Fibroblast of lung (primary cell): ENCODE measurements at places on chromosomes 11 and 22. TPM values are rescaled to one million over a fixed set of nuclear protein-coding genes. Genes with fewer than 3 reads are reported as not detected.

- no peak overlapping the region for H3K27ac ChIP-seq
- no peak overlapping the region for H3K4me3 ChIP-seq
- H3K4me1 ChIP-seq: no peaks in the 10 kb centered on the region
- H3K36me3 ChIP-seq: no peaks in the 10 kb centered on the region
- DNase-seq: no peak
Observed at GRCh38 chr11:129451524-129451923, 75.9 kb downstream of the BARX2 start.

DNA sequence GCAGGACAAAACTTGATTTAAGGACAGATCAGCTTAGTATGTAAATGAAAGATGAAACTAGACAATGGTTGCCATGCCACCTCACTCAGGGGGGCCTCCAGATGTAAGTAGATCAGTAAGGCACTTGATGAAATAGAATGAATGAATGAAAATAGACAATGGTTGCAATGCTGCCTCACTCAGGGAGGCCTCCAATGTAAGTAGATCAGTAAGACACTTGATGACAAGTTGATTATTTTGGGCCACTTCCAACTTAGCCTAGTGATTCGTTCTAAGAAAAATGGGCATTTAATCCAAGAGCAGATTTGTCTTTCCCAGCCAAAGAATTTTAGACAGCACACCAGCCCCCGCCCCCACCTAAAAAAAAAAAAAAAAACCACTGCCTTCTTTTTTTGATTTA lies 19.2 kb upstream of the SLC5A12 start:
- no peaks in the 10 kb centered on the region for H3K4me1 ChIP-seq
- no peaks in the 10 kb centered on the region for H3K27me3 ChIP-seq
- DNase-seq: peak; percentile 55
- H3K4me3 ChIP-seq: no peak overlapping the region
- H3K27ac ChIP-seq: no peak overlapping the region

- no peaks in the 10 kb centered on the region for H3K36me3 ChIP-seq
- peaks cover 14% of the 10 kb centered on the region for H3K4me1 ChIP-seq
- no peak for DNase-seq
- H3K4me3 ChIP-seq: peak overlapping the region; percentile 95
- no peaks in the 10 kb centered on the region for H3K27me3 ChIP-seq
Observed at GRCh38 chr11:63839508-63840355, 822 bp downstream of the MARK2 start.

GRCh38 chr11:120091701-120092100 lies 46.2 kb downstream of the TRIM29 start:
- H3K27ac ChIP-seq: no peak overlapping the region
- no peaks in the 10 kb centered on the region for H3K4me1 ChIP-seq
- no peaks in the 10 kb centered on the region for H3K36me3 ChIP-seq

DNA sequence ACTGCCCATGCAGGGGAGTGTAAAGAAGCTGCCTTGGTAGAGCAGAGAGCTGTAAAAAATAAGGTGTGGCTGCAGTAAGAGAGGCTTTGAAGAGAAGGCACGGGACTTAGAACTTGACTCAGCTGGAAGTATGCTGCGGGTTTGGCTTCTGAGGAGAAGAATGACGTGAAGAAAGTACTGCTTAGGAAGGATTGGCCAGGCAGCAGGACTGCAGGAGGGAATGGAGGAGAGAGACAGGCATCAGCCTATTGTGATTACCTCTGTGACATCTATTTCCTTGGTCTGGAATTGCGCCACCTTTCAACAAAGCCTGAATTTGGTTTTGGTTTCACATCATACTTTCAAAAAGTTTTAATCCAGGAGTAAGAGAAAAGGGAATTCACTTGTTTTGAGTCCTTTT lies 22.5 kb downstream of the PRRG4 start:
- H3K27me3 ChIP-seq: no peaks in the 10 kb centered on the region
- no peak overlapping the region for H3K27ac ChIP-seq
- no peaks in the 10 kb centered on the region for H3K4me1 ChIP-seq
- H3K4me3 ChIP-seq: no peak overlapping the region
- no peaks in the 10 kb centered on the region for H3K36me3 ChIP-seq
- DNase-seq: peak; percentile 72

Gene FOXRED2
- total RNA-seq: 3.3 and 8.7 TPM in 2 replicates

DNA sequence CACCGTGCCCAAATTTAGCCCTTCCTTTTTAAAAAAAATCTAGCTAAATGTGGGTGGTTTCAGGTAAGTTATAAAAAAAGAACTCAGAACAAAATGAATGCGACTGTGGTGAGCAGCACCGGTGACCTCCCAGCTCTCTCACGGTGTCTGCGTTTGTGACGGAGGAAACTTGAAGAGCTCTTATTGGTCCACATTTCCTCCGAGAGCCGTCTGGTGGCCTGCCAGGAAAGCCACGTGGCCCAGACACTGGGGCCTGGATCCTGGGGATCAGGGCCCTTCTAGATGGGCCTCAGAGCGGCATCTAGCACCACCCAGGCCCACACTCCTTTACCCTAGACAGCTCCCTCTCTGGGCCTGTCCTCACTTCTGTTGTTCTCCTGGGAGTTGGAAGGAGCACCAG lies 39.5 kb downstream of the B3GAT1 start:
- H3K4me1 ChIP-seq: no peaks in the 10 kb centered on the region
- H3K27me3 ChIP-seq: no peaks in the 10 kb centered on the region
- no peaks in the 10 kb centered on the region for H3K36me3 ChIP-seq
- no peak overlapping the region for H3K27ac ChIP-seq

GRCh38 chr11:35933320-35933871 lies 10.5 kb upstream of the LDLRAD3 start:
- H3K4me3 ChIP-seq: no peak overlapping the region
- H3K27ac ChIP-seq: no peak overlapping the region
- peaks cover 3% of the 10 kb centered on the region for H3K4me1 ChIP-seq
- no peaks in the 10 kb centered on the region for H3K36me3 ChIP-seq

DNA sequence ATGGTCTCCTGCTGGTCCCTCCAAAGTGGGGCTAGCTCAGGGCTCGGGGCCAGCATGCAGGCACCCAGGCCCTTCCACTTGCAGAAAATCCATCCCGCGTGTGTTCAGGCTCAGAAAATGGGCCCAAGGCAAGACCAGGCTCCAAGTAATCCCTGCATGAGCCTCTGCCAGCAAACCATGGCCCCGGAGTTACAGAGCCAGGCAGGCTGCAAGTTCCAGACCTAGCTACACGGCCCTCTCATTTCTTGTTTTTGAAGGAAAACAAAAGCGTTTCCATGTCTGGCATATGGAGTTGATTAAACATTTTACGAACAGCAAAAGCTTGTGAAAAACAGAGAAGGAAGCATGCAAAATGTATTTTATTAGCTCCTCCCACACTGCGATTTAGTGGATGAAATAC lies 29.7 kb downstream of the KIAA0930 start:
- peak overlapping the region; percentile 57 for H3K4me3 ChIP-seq
- DNase-seq: no peak
- peaks cover 2% of the 10 kb centered on the region for H3K36me3 ChIP-seq

DNA sequence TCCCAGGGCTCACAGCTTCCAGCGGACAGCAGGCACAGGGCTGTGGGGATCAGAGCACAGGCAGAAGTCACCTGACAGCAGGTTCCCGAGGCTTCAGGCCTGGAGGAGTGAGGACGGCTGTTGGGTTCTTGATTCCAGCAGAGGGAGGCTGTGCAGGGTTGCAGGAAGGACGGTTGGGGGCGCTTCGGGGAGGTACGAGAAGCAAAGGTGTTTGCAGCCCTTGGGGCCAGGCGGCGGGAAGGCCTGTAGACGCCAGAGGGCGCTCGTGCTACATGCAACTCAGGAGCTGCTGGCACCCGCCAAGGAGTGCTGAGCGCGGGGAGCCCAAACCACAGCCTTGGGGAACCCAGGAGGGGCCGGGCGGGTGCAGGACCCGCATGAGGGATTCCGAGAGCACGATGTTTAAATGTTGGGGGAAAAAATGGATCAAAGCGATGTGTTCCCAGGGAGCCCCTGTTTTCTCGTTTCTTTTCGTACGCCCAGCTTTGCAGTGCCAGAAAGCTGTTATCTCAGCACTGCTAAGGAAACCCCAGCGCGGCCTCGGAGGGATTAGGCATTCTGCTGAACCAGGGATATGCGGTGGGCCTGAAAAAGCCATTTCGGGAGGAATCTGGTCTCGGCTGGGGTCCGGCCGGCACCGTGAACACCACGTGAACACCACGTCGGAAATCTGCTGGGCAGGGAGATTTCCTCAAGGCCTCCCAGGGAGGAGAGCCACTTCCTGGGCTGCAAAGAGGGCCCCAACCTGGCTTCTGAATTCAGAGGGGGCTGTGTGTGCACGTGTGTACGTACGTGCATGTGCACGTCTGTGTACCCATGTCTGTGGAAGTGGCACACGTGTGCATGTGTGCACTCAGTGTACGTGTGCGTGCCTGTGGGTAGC lies 88.1 kb downstream of the KCNQ1 start:
- no peaks in the 10 kb centered on the region for H3K27me3 ChIP-seq
- H3K36me3 ChIP-seq: no peaks in the 10 kb centered on the region
- peak; percentile 87 for DNase-seq
- H3K4me1 ChIP-seq: peaks cover 11% of the 10 kb centered on the region

DNA sequence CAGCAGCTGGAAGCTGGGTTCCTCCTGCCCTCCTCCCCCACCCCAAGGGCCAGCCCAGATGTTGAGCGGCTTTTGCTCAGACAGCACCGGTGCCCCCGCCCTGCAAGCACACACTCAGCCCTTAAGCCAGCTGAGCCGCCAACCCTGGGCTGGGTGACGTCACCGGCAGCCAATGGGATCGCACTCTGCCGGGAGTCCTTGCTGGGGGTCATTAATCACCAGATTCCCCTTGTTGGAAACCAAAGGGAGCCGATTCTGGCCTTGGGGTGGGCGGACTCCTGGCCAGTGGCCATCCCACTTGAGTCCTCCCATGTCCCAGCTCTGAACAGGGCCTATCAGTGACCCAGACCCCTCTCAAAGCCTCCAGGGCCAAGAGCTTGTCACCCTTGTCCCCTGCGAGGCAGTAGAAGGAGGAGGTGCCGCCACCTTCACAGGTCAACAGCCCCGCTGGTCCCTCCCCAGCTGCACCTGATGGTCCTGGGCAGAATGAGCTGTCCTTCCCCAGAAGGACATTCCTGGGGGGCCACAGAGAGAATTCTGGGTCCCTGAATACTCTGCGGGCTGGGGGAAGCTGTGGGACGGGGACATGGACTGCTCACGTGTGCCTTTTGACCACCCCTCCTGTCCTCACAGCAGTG lies 7.4 kb downstream of the DUSP8 start:
- peaks cover under 1% of the 10 kb centered on the region for H3K27me3 ChIP-seq
- H3K27ac ChIP-seq: no peak overlapping the region
- no peaks in the 10 kb centered on the region for H3K36me3 ChIP-seq
- peak; percentile 89 for DNase-seq
- no peaks in the 10 kb centered on the region for H3K4me1 ChIP-seq

Gene TRPM5
- not detected in 2 replicates for total RNA-seq

- no peak overlapping the region for H3K27ac ChIP-seq
- no peaks in the 10 kb centered on the region for H3K27me3 ChIP-seq
Observed at GRCh38 chr11:128242451-128242850, 344.9 kb downstream of the ETS1 start.

Gene KRTAP5-9
- not detected in 2 replicates for total RNA-seq

- peak; percentile 61 for DNase-seq
- H3K27ac ChIP-seq: no peak overlapping the region
- H3K4me3 ChIP-seq: no peak overlapping the region
- H3K4me1 ChIP-seq: no peaks in the 10 kb centered on the region
- H3K27me3 ChIP-seq: no peaks in the 10 kb centered on the region
- H3K36me3 ChIP-seq: no peaks in the 10 kb centered on the region
Observed at GRCh38 chr11:36672815-36673450, 74.9 kb upstream of the RAG2 start.

Gene C11orf86
- total RNA-seq: not detected in 2 replicates

DNA sequence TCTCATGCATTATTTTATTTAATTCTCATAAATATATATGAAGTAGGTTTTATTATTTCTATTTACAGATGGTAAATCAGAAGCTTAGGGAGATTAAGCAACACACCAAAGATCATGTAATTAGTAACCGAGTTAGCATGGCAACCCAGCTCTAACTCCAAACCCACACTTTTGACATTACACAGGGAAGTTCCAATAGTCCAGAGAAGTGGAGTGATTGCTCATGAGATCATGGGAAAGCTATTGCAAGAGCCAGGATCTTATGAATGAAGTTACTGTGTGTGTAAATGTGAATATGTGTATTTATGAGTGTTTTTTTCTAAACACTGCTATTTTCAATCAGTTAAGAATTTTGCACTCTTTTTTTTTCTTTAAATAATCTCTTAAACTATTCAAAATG lies 225.8 kb upstream of the KIRREL3 start:
- H3K27me3 ChIP-seq: no peaks in the 10 kb centered on the region
- no peak for DNase-seq
- no peak overlapping the region for H3K27ac ChIP-seq
- no peaks in the 10 kb centered on the region for H3K36me3 ChIP-seq
- H3K4me3 ChIP-seq: no peak overlapping the region

DNA sequence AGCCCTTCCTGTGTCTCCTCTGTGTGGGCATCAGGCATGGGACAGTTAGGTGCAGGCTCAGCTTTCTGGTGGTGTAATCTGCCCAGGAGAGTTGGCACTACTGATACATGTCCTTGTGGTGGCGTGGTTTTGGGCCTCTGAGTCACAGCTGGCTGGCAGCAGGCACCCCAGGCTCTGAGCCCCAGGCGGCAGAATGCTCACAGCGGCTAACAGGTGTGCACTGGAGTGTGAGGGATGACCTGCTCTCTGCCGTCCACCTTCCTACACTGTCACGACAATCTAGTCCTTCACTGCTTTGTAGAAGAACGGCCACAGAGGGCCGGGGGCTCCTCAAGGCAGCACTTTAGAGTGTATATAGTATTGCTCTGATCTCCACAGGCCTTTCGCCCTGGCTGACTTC lies 100.3 kb upstream of the PITPNB start:
- no peak overlapping the region for H3K27ac ChIP-seq
- no peaks in the 10 kb centered on the region for H3K27me3 ChIP-seq
- H3K4me3 ChIP-seq: no peak overlapping the region
- peak; percentile 29 for DNase-seq

Gene TXNRD2
- total RNA-seq: 18.2 and 30.7 TPM in 2 replicates

GRCh38 chr22:17501679-17502285 lies 61.5 kb upstream of the SLC25A18 start:
- no peak overlapping the region for H3K27ac ChIP-seq
- H3K36me3 ChIP-seq: no peaks in the 10 kb centered on the region
- no peaks in the 10 kb centered on the region for H3K4me1 ChIP-seq
- DNase-seq: peak; percentile 86

Gene TPST2
- total RNA-seq: 17.7 and 35.0 TPM in 2 replicates

- no peaks in the 10 kb centered on the region for H3K27me3 ChIP-seq
- DNase-seq: peak; percentile 42
- no peak overlapping the region for H3K27ac ChIP-seq
Observed at GRCh38 chr11:28072321-28072720, 35.6 kb downstream of the KIF18A start.

Gene OR8K1
- total RNA-seq: not detected in 2 replicates

DNA sequence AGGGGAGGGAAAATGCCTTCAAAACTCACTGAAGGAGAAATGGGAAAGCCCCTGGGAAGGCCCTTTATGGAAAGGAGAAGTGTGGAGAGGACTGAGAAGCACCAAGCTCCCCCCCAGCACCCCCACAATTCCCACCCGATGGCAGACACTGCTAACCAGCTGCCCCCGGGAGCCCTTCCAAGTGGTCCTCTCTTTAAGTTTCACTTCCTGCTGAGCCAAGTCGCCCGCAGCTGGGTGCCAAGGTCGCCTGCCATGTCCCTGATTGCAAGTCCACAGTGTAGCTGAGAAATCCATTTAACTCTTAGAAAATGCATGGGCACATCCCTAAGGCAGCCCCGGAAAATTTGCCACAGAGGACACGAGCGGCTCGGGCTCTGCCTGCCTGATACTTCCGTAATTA lies 68.2 kb downstream of the GALNT18 start:
- H3K4me3 ChIP-seq: no peak overlapping the region
- H3K4me1 ChIP-seq: no peaks in the 10 kb centered on the region
- DNase-seq: no peak
- no peak overlapping the region for H3K27ac ChIP-seq
- H3K27me3 ChIP-seq: no peaks in the 10 kb centered on the region

GRCh38 chr11:111906680-111907079 lies 4.9 kb downstream of the CRYAB start:
- H3K4me1 ChIP-seq: peaks cover 2% of the 10 kb centered on the region
- H3K27ac ChIP-seq: no peak overlapping the region
- H3K36me3 ChIP-seq: no peaks in the 10 kb centered on the region
- H3K4me3 ChIP-seq: no peak overlapping the region
- no peaks in the 10 kb centered on the region for H3K27me3 ChIP-seq
- DNase-seq: no peak
